ENCODE measurements at places on chromosomes 4 and X. TPM values are rescaled to one million over a fixed set of nuclear protein-coding genes. Genes with fewer than 3 reads are reported as not detected.

- no peak for DNase-seq
Measured at GRCh38 chr4:26085551-26085950, 171.5 kb downstream of the SMIM20 start.

DNA sequence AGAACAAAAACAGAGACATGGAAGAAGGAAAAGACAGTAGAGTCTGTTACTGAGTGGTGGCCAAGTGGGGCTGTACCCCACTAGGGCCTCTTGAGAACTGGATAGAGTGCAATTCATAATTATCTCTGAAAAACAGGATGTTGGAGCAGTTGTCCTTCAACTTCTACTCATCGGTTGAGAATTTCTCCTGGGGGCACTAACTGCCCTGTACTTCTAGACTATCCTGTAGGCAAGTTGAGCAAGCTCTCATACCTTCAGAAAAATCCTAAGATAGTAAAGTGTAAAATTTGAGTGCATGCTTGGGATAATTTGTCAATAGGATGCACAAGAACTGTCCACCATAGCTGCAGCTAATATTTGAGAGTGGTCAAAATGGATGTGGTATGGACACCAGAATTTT lies 179.7 kb upstream of the CNKSR2 start:
- DNase-seq, result no peak

DNA sequence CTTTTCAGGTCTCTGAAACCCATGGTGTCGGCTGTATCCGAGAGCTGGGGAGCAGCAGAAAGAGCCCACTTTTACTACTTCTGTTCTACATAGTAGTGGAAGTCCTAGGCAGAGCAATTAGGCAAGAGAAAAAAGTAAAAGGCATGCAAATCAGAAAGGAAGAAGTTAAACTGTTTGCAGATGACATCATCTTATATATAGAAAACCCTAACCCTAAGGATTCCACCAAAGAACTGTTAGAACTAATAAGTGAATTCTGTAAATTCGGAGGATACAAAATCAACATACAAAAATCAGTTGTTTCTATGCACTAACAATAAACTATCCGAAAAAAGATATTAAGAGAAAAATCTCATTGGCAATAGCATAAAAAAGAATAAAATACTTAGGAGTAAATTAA lies 95.3 kb downstream of the POLA1 start:
- DNase-seq, result no peak

GRCh38 chr4:88991746-88992145 lies 65.2 kb downstream of the FAM13A start:
- DNase-seq, result no peak

Gene NR0B1
- not detected for total RNA-seq

Gene MAGEA8
- not detected for total RNA-seq

DNA sequence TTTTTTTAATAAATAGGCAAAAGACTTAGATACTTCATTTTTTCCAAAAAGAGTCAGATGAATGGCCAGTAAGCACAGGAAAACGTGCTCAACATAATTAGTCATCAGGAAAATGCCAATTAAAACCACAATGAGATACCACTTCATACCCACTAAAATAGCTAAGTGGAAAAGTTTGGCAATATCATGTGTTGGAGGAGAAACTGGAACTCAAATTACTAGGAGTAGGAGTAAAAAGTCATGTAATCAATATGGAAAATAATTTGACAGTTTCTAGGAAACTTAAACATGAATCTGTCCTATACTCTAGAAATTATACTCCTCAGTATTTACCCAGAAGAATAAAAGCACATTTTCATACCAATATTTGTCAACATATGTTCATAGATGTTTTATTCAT lies 449.8 kb downstream of the INPP4B start:
- DNase-seq, result no peak

- no peak for DNase-seq
Measured at GRCh38 chr4:162499478-162499877, 335.7 kb upstream of the FSTL5 start.

DNA sequence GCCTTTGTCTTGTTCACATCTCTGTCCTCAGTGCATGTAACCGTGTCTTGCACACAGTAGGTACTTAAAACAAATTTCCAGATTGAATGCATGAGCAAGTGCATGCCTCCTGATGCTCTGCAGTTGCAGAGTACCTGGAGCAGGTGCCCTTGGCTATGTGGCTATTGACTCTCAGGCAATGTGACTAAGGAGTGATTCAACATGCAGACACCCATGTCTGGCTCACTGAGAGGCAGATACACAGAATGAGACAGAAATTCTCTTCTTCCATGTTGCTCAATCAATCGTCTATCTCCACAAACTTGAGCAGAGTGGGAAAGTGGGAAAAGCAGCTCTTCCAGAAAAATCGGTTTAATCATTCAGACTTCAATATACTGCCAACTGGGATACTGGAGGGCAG lies 111.0 kb downstream of the CHRDL1 start:
- DNase-seq, result no peak

Gene SPON2
- 18.1 TPM for total RNA-seq

Gene MTMR8
- 5.2 TPM for total RNA-seq

DNA sequence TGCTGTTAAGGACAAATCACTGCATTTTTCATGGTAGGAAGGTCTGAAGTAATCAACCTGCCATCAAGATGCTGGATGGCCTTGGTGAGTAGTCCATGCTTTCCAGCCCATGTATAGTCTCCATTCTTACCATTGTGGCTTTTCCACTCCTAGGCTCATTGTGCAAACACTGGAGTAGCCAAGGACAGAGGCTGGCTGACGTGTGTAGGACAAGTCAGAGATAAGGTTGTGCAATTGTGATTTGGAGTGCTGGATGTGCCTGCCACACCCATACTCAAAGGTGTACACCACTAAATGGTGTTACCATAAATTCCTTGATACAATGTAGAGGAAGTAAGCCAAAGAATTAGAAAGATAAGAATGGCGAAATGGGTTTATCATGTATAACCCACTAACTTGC lies 26.3 kb upstream of the RADX start:
- no peak for DNase-seq

GRCh38 chr4:55469979-55470378 lies 74.2 kb downstream of the TMEM165 start:
- no peak for DNase-seq

GRCh38 chr4:14184265-14184664 lies 556.7 kb upstream of the BOD1L1 start:
- no peak for DNase-seq

Gene SHROOM4
- 8.0 TPM for total RNA-seq

Gene NRK
- total RNA-seq, result 4.8 TPM

DNA sequence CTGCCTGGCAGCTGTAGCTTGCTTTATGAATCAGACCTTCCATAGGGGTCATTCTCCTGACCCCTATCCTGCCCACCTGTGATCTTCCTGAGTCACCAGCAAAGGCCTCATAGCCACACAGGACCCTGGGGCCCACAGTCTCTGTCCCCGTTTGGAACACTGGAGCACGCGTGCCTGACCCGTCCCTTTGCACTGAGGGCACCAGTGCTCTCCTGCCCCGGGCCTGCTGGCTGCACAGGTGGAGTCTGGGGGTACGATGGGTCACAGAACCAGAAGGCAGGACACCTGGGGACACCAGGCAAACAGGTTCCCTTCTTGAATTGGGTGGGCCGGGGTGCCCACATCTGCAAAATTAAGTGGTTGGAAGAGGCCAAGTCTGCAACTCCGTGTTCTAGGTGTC lies 97.2 kb downstream of the CPZ start:
- DNase-seq, result peak; percentile 60

GRCh38 chrX:109373468-109373867 lies 108.4 kb downstream of the GUCY2F start:
- DNase-seq, result no peak

- DNase-seq, result no peak
Measured at GRCh38 chr4:12729384-12729783, 754.8 kb downstream of the RAB28 start.
